ENCODE measurements at places on chromosomes 2 and 18.
A peak's percentile ranks its signal among the peaks of the same experiment; 100 is the strongest.

DNA sequence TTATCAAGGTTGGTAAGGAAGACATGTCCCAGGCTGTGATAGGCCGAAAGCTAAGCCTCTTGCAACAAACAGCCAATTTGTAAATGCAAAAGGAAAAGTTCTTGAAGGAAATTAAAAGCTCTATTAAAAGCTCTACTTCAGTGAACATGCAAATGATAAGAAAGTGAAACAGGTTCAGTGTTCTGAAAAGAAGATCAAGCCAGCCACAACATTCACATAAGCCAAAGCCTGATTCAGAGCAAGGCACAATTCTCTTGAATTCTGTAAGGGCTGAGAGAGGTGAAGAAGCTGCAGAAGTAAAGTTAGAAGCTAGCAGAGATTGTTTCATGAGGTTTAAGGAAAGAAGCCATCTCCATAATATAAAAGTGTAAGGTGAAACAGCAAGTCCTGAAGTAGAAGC lies 1259.5 kb upstream of the PIK3C3 start:
- DNase-seq, result no peak

DNA sequence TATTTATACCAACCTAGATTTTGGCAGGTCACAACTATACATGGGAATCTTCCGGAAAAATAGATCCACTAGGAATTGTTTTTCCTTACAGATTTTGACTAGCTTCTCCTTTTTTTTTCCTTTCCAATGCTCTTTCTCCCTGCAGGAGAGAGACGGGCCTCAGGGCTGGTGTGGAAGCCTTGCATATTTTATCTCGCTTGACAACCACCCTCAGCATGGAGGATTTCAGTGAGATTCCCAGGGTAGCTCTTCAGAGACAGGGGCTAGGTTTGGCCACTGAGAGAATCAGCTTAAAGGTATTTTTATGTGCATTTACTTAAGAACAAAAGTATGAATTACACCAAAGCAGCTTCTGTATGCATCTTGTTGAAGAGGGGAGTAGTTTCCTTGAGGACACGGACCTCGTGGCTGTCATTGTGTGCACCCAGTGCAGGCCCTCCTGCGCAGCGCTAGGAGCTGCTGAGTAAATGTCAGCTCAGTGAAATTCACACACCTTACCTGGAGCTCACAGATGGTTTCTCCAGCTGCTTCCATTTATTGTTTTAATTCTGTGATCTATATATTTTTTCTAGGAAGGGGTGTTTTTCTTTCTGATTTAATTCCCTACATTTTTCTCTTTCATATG lies 54.4 kb downstream of the TRAPPC12 start:
- DNase-seq, result no peak

- no peak for DNase-seq
Observed at GRCh38 chr2:106065983-106066820, 127.9 kb downstream of the UXS1 start.

- no peak for DNase-seq
Observed at GRCh38 chr2:51025906-51026555, 5.9 kb downstream of the NRXN1 start.

DNA sequence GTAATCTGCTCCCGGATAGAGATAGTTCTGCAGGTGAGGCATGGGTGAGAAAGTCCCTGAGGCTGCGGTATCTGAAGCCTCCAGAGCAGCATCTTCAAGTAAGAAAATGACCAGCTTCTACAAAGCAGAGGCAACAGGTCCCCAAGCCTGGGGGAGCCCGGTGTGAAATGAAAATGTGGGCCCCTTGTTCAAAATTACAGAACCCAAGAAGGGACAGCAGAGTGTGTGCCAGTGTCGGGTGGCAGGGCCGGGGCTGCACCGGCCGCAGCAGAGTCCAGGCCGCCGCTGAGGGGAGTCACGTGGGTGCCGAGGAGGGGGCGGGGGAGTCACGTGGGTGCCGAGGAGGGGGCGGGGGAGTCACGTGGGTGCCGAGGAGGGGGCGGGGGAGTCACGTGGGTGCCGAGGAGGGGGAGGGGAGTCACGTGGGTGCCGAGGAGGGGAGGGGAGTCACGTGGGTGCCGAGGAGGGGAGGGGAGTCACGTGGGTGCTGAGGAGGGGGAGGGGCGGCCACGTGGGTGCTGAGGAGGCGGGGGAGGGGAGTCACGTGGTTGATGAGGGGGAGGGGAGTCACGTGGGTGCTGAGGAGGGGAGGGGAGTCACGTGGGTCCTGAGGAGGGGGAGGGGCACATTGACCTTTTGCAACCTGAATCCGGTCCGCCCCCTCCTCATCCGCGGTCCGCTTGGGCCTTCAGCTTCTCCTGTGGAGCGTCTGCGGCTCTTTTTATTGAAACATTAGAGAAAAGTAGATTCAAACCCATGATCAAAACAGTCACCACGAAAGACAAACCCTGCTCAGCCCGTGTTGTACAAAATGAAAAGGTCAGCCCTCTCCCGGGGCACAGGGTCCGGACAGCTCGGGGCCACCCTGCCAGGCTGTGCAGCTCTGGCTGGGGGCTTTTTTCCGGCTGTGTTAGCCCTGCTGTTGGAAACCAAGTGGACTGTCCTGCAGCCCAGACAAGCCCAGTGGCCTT lies 10.4 kb downstream of the COLEC11 start:
- no peak for DNase-seq

GRCh38 chr2:175817221-175817620 lies 184.8 kb downstream of the LNPK start:
- no peak for DNase-seq

DNA sequence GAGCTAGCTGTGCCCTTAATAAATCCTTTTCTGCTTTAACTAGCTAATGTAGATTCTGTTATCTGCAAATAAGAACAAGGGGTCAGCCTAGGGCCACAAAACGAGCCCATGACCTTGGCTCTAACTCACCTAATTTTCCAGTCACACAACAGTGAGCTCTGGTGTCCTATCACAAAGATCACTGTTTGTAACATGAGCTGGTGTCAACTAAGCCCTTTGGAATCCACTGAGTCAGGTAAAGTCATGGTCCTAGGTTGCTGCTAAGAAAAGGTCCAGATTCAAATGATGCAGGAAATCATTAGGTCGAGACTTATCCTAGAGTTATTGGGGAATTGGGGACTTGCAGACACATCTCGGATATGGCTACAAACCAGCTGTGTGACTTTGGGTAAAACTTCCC lies 49.9 kb downstream of the ST8SIA5 start:
- DNase-seq, result no peak

GRCh38 chr2:100185105-100185504 lies 42.7 kb upstream of the AFF3 start:
- DNase-seq, result no peak

- peak; percentile 42 for DNase-seq
Observed at GRCh38 chr18:35386600-35387100, 9.5 kb upstream of the ZNF396 start.

GRCh38 chr2:184413221-184413620 lies 185.1 kb upstream of the ZNF804A start:
- DNase-seq, result no peak

- no peak for DNase-seq
Observed at GRCh38 chr2:75482398-75482797, 78.3 kb downstream of the EVA1A start.

DNA sequence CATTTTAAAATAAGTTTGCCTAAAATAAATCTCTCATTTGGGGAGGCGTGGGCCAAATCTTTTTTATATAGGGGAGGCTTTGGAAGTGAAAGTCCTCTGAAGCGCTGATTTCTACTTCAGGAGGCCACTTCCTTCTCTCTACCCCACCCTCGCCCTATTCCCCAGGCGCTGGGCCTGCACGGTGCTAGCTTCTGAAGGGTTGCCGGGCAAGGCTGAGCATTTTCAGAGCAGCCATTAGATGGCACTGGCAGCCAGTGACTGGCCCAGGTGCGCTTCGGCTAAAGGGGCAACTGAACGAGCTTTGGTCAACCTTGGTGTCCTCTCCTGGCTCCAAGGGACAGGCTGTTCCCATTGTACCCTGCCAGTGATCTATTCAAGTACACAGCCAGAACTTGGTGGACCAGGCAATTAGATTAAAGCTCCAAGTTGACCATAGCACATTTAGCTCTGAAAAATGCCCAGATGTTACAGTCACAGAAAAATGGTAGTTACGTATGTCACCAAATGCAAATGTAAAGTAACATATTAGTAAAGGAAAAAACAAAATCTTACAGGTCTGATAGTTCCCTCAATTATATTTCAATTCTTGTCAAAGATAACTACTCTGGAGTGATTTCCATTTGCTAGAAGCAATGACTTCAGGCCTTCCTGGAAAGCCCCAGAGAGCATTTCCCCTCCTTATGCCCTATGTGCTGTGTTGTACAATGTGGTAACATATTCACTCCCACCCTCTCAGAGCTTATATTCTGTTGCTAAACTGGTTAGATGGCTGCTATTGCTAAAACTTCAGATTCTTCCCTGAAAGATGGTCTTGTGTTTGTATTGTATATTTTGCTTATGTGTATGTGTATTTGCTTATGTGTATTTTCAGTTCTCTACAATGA lies 2.1 kb downstream of the POMC start:
- DNase-seq, result peak; percentile 28

- no peak for DNase-seq
Observed at GRCh38 chr18:12442946-12443345, 35.2 kb downstream of the PRELID3A start.

- DNase-seq, result no peak
Observed at GRCh38 chr2:28582595-28582994, 86.7 kb downstream of the PLB1 start.
